ENCODE measurements at places on chromosomes 12 and 14.

- DNase-seq, result no peak
Observed at GRCh38 chr12:121845701-121846100, 13.0 kb downstream of the HPD start.

DNA sequence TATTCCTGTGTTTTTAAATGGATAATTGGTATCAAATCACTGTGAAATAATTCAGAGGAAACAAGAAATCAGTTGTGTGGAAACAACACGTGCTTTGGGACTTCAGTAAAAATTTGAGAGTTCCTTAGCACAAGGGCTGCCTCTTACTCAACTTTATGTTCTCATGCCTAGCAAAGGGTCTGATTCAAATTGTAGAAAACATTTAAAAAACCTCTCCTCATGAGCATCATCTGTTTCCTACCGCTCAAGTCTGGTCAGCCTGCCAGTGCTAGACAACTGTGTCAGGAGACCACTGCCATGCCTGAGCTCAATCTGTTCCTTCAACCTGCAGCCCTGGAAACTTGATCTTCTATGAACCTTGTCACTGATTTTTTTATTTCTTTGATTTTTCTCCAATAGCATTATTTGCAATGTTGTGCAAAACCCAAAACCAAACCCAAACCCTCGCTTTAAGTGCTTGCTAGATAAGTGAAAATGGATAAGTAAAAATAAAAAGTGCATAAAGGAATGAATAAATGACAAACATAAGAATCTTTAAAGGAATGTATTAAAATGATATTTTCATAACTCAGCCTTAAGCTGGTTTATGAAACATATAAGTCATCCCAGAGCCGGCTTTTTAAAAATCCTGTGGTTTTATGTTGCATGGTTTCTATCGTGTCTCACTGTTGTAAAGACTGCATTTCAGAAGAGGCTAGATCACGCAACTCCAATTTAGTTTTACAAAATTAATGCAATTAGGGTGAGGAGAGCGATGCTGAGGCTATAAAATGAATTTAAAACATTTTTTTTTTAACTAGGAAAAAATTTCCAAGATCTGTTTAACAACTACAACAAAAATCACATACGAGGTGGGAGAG lies 361.2 kb upstream of the PDE3A start:
- peak; percentile 70 for DNase-seq

GRCh38 chr14:71130491-71131179 lies 223.4 kb downstream of the PCNX1 start:
- no peak for DNase-seq

GRCh38 chr12:40668099-40668529 lies 24.1 kb upstream of the CNTN1 start:
- no peak for DNase-seq

DNA sequence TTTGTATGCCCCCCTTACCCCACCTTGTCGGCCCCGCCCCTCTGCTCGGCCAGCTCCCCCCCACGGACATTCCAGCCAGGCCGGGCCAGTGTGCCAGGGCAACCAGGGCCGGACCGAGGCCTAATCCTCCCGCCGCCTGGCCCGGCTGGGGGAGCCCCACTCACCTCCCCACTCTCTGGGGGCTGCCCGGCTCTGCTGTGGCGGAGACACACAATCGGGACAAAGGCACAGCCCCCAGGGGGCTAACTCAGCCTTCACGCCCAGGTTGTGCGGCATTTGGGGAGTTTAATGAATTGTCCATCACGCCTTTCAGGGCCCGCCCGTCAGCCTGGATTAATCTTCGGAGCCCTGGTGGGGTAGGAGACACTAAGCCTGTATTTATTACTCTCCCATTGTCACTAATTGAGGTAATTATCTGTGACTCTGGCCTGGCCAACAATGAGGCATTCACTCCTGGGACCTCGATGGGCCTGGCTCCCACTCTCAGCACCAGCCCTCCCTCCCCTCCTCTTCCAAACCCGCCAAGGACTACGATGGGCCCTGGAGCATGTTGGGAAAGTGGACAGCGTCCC lies 8.7 kb downstream of the WNT1 start:
- DNase-seq, result no peak

GRCh38 chr12:126608607-126609175 lies 1543.5 kb downstream of the AACS start:
- DNase-seq, result no peak

DNA sequence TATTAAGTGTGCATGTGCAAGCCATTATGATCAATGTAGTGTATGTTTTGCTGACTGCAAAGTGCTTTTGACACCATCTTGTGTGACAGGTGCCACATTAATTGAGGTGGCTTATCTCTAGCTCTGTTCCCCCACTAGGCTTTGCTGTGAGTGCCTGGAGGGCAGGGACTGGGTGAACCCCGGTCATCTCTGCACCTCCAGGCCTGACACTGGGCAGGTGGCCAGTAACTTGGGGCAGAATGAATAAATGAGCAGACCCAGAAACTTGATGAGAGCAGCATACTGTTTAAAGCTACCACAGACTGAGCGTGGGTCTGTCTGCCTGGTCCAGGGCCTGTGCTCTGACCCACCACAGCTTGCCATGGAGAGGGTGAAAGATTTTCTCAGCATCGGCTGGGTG lies 151.6 kb downstream of the CALM1 start:
- DNase-seq, result no peak

Data from BJ (cell line).